Right ventricle myocardium superior (tissue), 1 donor: ENCODE measurements at places on chromosomes 2 and 18. TPM values are rescaled to one million over a fixed set of nuclear protein-coding genes. Genes with fewer than 3 reads are reported as not detected.

DNA sequence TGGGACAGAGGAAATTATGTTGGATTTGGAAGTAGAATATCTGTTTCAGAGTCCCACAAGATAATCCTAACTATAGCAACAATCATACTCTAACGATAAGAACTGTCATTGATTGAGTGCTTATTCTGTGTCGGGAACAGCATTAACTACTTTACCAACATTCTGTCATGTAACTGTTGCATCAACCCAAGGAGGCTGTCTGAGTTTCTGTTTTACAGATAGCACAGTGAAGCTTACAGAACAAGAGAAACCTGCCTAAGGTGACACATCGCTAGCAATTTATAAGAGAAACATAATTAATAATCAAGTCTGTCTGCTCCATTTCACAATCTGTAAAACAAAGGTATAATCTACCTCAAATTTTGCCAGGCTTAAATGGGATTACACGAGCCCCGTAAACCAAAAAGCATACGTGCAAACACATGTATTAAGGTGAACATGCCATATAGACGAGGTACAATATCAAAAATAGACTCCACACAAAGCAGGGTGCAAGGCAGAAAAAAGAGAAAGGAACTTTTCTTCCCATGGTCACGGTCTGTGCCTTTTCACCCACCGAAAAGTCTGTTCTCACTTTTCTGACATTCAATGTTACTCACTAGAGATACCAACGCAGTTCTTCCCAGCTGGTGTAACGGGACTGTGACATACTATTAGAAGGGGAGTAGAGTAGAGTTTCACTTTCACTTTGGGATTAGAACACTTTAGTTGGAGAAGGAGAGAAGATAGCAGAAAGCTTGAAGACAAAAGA, 37.2 kb upstream of the SLC8A1 start:
- no peak for DNase-seq

DNA sequence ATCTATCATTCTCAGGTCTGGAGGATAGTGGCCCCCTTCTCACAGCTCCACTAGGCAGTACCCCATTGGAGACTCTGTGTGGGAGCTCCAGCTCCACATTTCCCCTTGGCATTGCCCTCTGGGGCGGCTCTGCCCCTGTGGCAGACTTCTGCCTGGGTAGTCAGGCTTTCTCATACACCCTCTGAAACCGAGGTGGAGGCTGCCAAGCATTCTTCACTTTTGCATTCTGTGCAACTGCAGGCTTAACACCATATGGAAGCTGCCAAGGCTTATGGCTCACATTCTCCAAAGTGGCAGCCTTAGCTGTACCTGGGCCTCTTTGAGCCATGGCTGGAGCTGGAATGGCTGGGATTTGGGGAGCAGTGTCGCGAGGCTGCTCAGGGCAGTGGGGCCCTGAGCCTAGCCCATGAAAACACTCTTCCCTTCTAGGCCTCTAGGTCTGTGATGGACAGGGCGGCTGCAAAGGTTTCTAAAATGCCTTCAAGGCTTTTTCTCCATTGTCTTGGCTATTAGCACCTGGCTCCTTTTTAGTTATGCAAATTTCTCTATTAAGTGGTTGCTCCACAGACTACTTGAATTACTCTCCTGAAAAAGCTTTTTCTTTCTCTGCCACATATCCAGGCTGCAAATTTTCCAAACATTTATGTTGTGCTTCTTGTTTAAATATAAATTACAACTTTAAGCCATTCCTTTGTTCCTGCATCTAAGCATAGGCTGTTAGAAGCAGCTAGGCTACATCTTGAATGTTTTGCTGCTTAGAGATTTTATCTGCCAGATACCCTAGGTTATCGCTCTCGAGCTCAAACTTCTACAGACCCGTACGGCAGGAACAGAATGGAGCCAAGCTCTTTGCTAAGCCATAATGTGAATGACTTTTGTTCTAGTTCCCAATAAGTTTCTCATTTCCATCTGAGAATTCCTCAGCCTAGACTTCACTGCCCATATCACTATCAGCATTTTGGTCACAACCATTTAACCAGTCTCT, 206.5 kb downstream of the CPS1 start:
- DNase-seq = no peak

TTN gene
- 3,113 TPM for total RNA-seq

LOXHD1 gene
- 0.62 TPM for total RNA-seq

GRCh38 chr18:35729991-35730668, 148.6 kb downstream of the GALNT1 start:
- DNase-seq = no peak

GRCh38 chr2:26534098-26534864, 56.4 kb upstream of the OTOF start:
- no peak for DNase-seq

- no peak for DNase-seq
These were observed 76.4 kb downstream of the AP1S3 start for GRCh38 chr2:223760838-223761502.

DNA sequence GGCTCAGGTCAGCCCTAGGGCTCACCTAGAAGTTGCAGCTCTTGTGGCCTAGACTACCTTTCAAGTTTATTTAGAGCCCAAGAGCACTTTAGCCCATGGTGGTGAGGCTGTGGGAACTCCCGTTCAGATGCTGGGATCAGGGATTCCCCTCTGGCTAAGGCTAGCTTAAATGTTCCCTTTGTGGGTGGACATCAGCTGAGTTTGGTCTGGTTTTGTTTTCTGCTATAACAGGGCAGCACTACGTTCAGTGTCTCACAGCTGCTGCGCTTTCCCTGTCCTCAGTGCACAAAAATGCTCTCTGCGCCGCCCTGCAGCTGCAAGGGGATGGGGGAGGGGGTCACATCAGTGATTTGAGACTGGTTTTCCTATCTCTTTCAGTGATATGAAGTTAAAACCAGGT, 170.5 kb upstream of the KCNJ3 start:
- DNase-seq = no peak

RAB11FIP5 gene
- total RNA-seq = 17.9 TPM

- DNase-seq = no peak
These were observed 48.0 kb downstream of the CDK15 start for GRCh38 chr2:201854221-201854801.

ALPP gene
- not detected for total RNA-seq

GRCh38 chr18:77544792-77545191, 295.1 kb downstream of the GALR1 start:
- no peak for DNase-seq

SKOR2 gene
- total RNA-seq = not detected

DNA sequence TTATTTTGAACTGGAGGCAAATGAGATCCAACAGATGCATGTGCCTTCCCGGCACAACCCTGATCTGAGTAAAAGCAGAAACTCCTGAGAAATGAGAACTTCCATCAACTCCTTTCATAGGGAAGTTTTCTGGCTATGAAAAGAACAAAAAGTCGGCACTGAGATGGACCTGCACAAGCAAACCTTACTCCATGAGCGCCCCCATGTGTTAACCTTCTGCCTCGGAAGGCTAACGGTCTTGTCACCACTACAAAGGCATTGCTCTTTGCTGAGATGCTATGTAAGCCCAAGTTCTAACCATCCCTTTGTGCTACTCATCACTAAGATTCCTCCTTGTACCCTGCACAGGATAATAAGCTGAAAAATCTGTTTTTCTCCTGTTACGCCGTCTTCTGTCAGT, 57.3 kb upstream of the SULT1C3 start:
- DNase-seq = no peak

CDH19 gene
- total RNA-seq = 18.4 TPM

- DNase-seq = no peak
These were observed 455.3 kb downstream of the MEIS1 start for GRCh38 chr2:66890166-66890742.

ECEL1 gene
- not detected for total RNA-seq

CYBRD1 gene
- total RNA-seq = 58.3 TPM

- DNase-seq = no peak
These were observed 97.9 kb upstream of the DLX2 start for GRCh38 chr2:172200495-172201085.

DNA sequence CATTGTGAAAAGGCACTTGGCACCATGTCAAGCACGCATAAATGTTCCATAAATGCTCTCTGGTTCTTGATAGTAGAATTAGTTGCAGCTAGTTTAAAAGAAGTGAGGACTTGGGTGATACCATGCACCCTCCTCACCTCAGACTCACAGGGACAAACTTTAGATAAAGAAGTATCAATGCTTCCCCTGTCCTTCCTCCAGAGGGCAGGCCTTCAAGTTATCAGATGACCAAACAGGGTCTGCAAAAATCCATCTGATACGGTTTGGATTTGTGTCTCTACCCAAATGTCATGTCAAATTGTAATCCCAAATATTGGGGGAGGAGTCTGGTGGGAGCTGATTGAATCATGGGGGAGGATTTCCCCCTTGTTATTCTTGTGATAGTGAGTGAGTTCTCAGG, 54.1 kb downstream of the C1QL2 start:
- no peak for DNase-seq

GRCh38 chr2:119723186-119723585, 36.5 kb upstream of the PTPN4 start:
- no peak for DNase-seq

DNA sequence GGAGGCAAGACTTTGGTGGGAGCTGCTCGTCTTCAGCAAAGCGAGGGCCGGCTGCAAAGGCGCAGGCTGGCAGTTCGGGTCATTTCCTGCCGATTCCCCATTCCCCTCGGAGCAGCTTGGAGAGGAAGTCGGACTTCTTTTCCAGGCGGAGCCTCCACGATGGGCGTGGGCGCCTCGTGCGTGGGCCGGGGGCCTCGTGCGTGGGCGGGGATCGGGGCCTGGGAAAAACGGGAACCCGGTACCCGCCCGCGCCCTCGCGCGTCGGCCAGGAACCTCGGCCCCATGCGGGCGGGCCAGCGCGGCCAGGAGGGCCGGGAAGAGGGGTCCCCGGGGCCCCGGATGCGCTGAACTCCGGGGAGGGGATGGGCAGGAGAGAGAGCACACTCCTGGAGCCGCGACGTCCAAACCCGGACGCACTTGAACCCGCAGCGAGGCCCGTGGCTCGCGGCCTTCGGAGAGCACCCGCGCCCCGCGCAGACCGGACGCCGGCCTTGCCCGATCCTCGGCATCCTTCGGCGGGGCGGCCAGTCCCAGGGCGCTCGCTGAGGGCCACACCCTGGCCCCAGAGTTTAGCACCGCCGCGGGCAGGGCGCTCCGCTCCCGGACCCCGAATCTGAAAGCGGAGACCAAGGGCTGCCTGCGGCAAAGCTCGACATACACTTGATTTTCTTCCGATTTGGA, 368.4 kb downstream of the MTX2 start:
- peak; percentile 59 for DNase-seq
